ENCODE measurements at places on chromosomes 7 and 10. TPM values are rescaled to one million over a fixed set of nuclear protein-coding genes. Genes with fewer than 3 reads are reported as not detected.

Gene RNF148
- 0.83 TPM for total RNA-seq

Gene HELLS
- 3.9 TPM for total RNA-seq

Gene CLEC2L
- total RNA-seq: not detected

Gene HOXA4
- total RNA-seq: 0.51 TPM

Gene FZD1
- 12.6 TPM for total RNA-seq

Gene PDAP1
- total RNA-seq: 34.7 TPM

Gene TEX47
- not detected for total RNA-seq

Gene KLF14
- under 0.01 TPM for total RNA-seq

Gene SLC39A12
- not detected for total RNA-seq

Gene GRID2IP
- not detected for total RNA-seq

Gene HOXA2
- total RNA-seq: 1.0 TPM

Gene NPSR1
- total RNA-seq: not detected

Gene TNRC18
- 32.1 TPM for total RNA-seq

Gene PTF1A
- not detected for total RNA-seq

Gene FOXP2
- 8.4 TPM for total RNA-seq

Gene PLCE1
- 0.33 TPM for total RNA-seq

Gene ADRA2A
- under 0.01 TPM for total RNA-seq

Gene FRG2B
- not detected for total RNA-seq

Gene OR2A42
- total RNA-seq: not detected

Gene ITIH5
- total RNA-seq: 49.3 TPM

Gene PRSS37
- total RNA-seq: not detected

Gene PAX2
- not detected for total RNA-seq

Gene CHST15
- 7.9 TPM for total RNA-seq

Gene SLC26A4
- 0.50 TPM for total RNA-seq

Gene KCNIP2
- total RNA-seq: 0.77 TPM

Gene FRA10AC1
- total RNA-seq: 6.9 TPM

Gene RBP3
- total RNA-seq: not detected

Gene KCP
- total RNA-seq: 0.50 TPM

Gene TFR2
- total RNA-seq: not detected

Gene STEAP2
- 29.8 TPM for total RNA-seq

Gene GIMAP6
- total RNA-seq: under 0.01 TPM

Gene CLCN1
- under 0.01 TPM for total RNA-seq

Gene LANCL2
- 8.9 TPM for total RNA-seq

Gene GOLGA7B
- total RNA-seq: not detected

Gene GALNT17
- under 0.01 TPM for total RNA-seq

Gene AASS
- total RNA-seq: 31.6 TPM

Gene POLR3A
- total RNA-seq: 14.1 TPM

Gene CLDN4
- total RNA-seq: 0.26 TPM

Gene IFIT1B
- total RNA-seq: not detected

Gene GTF2IRD2
- total RNA-seq: 8.2 TPM

Gene RADIL
- 0.33 TPM for total RNA-seq

Gene ENTPD1
- total RNA-seq: 3.3 TPM

Gene PLA2G12B
- not detected for total RNA-seq

Gene PIK3AP1
- 0.17 TPM for total RNA-seq

Gene CFAP43
- total RNA-seq: under 0.01 TPM

Gene SOSTDC1
- not detected for total RNA-seq

Gene OR13A1
- total RNA-seq: not detected

Gene GPR26
- total RNA-seq: not detected

Gene ATP5MK
- total RNA-seq: 148 TPM

Gene FAM131B
- 3.8 TPM for total RNA-seq

Gene UTF1
- not detected for total RNA-seq

Gene SRGN
- total RNA-seq: 363 TPM

Gene CALML5
- not detected for total RNA-seq

Gene CHCHD3
- total RNA-seq: 94.0 TPM

Gene CTAGE15
- total RNA-seq: 0.17 TPM

Gene TMEM225B
- 1.2 TPM for total RNA-seq

Gene C10orf62
- total RNA-seq: not detected
